Stimulated activated CD4-positive, alpha-beta T cell treated with anti-CD3 and anti-CD28 coated beads, Interleukin-4, amount 100 ng/mL, for 4 hours (primary cell): ENCODE measurements at places on chromosomes 7 and 10.

GRCh38 chr10:99667108-99667751, 7.9 kb downstream of the ENTPD7 start:
- no peak for DNase-seq

DNA sequence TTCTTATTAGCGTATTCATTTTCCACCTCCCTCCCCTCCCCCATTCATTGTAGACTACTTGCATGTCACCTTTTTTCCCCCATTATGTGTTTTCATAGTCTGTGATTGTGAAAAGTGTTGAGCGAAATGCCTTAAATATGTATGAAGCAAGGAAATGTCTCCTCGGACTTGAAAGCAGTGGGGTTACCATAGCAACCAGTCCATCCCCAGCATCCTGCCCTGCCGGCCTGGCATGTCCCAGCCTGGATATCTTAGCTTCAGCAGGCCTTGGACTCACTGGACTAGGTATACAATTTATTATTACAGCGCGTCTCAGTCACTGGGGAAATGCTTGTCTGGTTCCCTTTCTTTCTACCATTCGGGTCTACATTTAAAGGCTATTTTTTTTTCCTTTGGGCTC, 283.6 kb downstream of the BICC1 start:
- no peak for DNase-seq

- no peak for DNase-seq
Observed at GRCh38 chr7:74627661-74628411, 29.7 kb upstream of the GTF2I start.

GRCh38 chr10:3196958-3197347, 24.4 kb upstream of the PITRM1 start:
- DNase-seq, result no peak

- no peak for DNase-seq
Observed at GRCh38 chr10:48774416-48775205, 89.9 kb downstream of the WDFY4 start.

DNA sequence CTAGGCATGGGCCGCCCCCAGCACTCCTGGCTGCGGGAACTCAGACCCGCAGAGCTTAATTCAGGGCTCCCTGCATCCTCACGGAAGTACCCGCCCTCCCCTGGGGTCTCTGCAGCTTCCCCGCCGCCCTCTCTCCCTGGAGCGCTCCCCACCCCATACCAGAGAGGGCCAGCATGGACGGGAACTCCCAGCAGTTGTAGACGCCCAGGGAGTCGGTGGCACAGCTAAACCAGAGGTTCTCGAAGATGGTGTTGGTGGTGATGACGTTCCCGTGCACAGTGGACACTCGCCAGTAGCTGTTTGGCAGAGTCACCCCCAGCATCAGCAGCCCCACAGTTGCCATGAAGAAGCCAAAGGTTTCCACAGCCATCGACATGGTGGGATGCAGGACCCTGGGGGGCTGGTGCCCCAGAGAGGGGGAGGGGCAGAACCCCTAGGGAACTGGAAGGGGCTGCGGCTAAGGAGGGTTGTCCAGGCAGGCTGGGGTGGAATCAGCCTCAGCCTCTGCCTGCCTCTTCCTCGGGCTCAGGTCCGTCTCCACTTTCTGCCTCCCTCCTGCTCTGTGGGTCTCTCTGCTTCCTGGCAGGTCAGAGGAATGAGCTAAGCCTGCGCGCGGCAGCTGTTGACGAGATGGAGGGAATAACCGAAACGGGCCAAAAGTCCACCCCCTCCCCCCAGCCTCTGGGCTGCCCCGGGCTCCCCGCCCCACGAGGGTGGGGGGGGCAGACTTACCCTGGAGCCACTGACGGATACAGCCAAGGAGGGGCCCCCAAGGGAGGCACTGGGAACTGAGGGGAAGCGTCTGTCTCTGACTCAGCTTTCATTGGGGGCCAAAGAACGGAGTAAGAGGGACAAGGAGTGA, at the start of gene CLDN15:
Gene CLDN15 (minus strand): TSS at position 597 of the 862 bp plus-strand sequence. CDS start 221 bp downstream, at position 376.
- no peak for DNase-seq
